NCI-H2081 (cell line): ENCODE measurements at places on chromosomes 16 and 17.

DNA sequence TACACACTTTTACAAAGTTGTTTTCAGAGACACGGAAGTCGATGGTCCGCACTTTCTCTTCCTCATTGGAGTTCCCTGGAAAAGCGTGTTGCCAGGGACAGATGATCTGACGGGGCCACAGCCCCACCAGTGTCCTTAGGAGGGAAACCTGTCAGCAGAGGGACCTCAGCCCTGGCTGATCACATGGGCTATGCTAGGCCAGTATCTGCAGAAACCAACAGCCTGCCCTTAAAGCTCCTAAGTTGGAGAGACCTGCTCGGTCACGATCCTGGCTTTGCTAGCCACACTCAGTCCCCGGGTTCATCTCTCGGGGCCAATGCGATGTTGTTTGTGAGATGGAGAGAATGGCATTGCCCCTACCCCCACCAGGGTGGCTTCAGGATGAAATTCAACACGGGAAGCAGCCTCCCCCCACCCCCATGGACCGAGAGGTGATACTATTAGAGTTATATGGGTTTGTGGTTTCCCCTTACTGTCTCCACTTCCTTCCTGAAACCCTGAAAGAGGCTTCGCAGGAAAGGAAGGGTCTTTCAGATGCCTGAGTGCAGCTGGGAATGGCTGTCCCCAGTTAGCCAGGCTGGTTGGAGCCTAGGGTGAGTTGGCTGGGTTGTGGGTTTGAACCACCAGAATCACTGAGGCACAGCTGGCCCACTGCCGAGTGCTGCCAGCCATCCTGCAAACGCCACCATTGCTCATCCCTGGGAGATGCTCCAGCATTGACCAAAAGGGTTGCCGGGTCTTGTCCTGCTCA lies 16.6 kb downstream of the RMI2 start:
- DNase-seq: no peak

- no peak for DNase-seq
Measured at GRCh38 chr17:17494870-17495535, 1.2 kb downstream of the RASD1 start.

DNA sequence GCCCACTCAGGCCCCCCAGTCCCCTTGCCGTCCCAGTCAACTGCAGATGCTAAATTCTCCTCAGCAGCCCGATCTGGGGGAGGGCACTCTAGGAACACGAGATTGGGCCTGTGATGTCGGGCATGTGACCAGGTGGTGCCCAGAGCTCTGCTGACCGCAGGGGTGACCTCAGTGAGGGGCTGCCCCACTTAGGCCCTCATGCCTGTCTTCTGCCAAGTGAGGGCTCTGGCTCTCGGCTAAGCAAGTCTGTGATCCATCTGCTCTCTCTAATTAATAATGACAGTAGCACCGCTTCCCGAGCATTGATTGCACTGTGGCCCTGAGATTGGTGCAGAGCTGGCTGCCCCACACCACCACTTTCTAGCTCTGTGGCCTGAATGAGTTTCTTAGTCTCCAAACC lies 138.8 kb downstream of the MRM1 start:
- DNase-seq: no peak

DNA sequence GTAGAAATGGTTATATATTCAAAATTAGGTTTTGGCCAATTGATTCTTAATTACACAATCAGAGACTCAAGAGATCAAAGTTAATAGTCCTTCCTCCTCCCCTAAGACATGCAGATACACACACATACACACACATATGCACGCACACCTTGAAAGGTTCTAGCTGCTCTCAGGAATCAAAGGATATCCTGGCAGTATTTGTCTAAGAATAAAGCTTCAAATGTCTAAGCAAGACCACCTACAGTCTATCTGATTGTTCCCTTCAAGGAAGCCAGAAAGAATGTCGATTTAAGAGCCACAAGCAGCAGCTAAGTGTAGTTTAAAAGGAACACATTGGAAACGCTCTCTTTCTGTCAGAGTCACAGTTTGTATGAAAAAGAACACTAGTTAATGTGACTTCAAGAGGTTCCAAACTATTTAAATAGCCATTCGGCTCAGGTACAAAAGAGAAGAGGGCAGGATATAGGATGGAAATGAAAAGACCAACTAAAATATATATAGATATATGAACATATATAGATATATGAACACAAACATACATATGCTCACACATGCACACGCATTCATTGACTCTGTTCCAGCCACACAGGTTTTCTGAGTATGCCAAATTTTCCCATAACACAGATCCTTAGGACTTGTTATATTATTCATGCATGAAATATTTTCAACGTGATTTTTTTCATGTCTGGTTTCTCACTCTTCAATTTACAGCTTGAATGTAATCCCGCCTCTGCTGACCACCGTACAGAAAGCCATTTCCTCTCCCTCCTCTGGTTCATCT lies 79.0 kb downstream of the CDH8 start:
- no peak for DNase-seq

GRCh38 chr16:1494129-1494640 lies 1.0 kb downstream of the TELO2 start:
- peak; percentile 19 for DNase-seq

DNA sequence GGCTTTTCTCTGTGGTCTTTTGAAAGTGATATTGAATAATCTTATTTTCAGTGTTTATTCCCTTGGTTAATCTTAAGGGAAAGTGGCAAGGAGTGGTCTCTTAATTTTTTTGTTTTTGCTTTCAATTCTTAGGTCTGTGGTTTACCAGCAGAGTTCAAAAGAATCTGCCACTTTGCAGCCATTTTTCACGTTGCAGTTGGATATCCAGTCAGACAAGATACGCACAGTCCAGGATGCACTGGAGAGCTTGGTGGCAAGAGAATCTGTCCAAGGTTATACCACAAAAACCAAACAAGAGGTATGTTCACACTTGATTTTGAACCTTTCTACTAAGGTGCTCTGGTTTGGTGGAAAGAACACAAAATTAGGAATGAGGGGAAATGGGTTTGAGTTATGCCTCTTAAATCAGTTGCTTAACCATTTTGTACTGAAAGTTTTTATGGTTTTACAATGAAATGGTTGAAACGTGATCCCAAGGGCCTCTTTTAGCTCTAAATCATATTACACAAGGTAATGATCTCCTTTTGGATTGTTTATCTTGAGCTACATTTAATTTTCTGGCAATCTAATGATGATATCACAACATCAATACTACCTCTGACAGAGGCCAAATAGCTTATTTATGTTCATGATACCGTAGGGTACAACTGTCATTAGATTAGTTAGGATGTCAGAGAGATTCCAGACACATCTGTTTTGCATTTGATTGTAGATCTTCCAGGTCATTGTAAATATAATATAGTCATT lies 51.6 kb upstream of the CRISPLD2 start:
- DNase-seq: no peak

GRCh38 chr17:32285746-32286517 lies 20.3 kb downstream of the RHBDL3 start:
- peak; percentile 25 for DNase-seq

DNA sequence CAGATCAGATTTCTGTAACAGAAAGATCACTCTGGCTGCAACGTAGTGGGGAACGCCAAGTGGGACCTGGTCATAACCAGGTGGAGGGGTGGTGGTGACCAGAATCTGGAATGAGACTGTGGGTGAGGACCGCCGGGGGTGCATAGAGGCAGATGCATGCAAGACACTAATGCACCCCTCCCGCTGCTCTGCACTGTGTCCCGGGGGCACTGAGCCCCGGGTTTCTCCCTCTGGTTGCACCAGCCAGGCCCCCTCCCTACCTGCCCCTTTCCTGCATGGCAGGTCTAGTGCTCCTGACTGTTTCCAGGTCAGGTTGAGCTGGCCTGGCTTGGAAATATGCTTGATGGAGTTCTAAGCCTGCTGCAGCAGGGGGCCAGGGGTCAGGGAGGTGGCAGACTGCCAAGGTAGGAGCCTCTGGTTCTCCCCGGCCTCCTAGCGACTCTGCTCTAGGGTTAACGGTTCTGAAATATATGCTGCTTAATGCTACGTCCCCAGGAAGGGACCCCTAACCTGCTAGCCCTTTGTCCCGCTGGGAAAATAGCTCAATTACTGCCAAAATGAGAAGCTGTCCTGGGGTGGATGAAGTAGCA lies 94.3 kb downstream of the SDK2 start:
- no peak for DNase-seq

DNA sequence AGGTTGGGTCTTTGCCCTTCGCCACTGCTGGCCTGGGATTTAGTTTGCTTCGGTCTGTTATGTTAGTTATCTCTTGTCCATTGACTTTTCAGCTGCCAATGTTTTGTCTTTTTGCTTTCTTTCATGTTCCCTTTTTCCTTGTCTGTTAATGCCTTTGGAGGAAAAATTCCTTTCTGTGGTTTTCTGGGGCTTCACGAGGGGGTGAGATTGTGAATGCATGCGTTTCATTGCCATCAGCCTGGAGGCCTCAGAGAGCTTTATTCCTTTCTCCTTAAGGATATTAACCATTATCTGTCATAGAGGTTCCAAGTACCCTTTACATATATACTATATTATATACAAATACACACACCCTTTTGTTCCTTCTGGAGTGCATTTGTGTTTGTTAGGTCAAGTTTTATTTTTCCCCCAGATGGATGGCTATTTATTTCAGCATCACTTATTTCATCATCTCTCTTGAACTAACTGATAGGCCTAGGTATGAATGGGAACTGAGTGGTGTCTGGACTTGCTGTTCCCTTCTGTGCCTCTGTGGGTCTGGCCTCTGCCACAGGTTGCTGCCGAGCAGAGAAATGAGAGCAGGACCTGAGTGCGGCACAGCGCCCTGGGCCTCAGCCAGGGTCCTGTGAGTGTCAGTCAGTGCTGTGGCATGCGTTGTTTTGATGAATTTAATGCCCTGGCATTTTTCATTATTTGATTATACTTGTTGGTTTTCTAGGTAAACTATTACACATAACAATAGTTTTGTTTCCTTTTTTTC lies 193.4 kb downstream of the LGALS9B start:
- DNase-seq: no peak

DNA sequence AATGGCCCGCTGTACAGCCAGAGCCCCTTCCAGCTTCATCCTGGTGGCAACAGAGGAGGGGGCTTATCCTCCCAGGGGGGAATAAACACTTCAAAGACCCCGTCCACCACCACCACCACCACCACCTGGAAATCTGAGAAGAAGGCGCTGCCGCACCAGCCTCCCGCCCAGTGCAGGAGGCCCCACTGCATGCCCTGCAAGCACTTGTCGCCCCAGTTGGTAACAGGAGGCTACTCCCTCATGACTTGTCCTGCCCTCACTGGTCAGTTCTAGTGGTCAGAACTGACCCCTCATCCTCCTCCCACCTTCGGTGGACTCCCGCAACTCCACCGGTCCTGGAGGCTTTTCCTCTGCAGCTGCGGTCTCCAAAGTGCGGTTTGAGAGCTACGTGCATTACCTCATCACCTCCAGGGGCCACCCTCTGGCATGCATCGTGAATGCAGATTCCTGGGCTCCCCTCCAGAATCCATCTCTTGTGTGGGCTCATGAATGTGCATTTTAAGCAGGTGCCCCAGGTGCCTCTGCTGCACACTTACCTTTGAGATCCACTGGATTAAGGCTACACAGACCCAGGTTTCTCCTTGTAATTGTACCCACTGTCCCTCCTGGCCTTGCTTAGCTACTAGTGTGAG lies 71.8 kb downstream of the SRCIN1 start:
- DNase-seq: no peak

GRCh38 chr17:67132366-67132765 lies 88.0 kb downstream of the CACNG1 start:
- DNase-seq: peak; percentile 88

- no peak for DNase-seq
Measured at GRCh38 chr17:60724647-60725046, 47.0 kb downstream of the BCAS3 start.

- DNase-seq: no peak
Measured at GRCh38 chr17:73634629-73635028, 9.6 kb downstream of the SDK2 start.

- DNase-seq: no peak
Measured at GRCh38 chr17:64331366-64331765, 59.3 kb downstream of the PECAM1 start.

- DNase-seq: peak; percentile 77
Measured at GRCh38 chr17:49557312-49558024, 18.2 kb upstream of the NXPH3 start.

DNA sequence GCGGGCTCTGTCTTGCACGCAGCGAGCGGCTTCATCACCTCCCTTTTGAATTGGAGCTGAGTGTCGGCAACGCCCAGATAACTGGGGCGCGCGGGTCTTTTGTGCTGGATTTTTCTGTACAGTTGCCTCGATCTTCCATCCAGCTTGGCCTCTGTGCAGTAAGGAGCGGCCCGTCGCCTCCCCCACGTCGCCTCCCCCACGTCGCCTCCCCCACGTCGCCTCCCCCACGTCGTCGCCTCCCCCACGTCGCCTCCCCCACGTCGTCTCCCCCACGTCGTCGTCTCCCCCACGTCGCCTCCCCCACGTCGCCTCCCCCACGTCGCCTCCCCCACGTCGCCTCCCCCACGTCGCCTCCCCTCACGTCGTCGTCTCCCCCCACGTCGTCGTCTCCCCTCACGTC lies 15.7 kb upstream of the PRR35 start:
- no peak for DNase-seq

- DNase-seq: no peak
Measured at GRCh38 chr16:49377196-49377755, 3.7 kb downstream of the C16orf78 start.

DNA sequence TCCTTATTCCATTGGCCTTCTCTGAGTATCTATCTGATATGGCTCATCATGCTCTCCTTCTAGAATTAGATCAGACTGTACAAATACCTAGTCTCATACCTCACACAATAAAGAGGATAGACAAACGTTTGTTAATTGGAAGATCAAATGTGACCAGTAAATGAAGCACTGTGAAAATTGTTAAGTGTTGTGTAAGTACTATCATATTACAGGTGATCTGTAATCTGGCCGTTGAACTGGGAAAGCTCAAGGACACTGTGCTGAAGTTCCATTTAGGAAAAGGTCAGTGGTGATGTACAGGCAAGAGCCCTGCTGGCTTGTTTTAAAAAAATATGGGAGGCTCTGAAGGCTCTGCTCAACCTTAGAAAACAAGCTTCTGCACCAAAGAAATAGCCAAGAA lies 38.5 kb upstream of the CORO6 start:
- DNase-seq: peak; percentile 7

DNA sequence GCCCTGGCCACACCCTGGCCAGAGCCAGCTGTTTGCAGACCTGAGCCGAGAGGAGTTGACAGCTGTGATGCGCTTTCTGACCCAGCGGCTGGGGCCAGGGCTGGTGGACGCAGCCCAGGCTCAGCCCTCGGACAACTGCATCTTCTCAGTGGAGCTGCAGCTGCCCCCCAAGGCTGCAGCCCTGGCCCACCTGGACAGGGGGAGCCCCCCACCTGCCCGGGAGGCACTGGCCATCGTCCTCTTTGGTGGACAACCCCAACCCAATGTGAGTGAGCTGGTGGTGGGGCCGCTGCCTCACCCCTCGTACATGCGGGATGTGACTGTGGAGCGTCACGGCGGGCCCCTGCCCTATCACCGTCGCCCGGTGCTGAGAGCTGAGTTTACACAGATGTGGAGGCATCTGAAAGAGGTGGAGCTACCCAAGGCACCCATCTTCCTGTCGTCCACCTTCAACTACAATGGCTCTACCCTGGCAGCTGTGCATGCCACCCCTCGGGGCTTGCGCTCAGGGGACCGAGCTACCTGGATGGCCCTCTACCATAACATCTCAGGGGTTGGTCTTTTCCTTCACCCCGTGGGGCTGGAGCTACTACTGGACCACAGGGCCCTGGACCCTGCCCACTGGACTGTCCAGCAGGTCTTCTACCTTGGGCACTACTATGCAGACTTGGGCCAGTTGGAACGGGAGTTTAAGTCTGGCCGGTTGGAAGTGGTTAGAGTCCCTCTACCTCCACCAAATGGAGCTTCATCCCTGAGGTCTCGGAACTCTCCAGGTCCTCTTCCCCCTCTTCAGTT lies 578 bp downstream of the AOC2 start:
- DNase-seq: no peak

- no peak for DNase-seq
Measured at GRCh38 chr16:66487580-66488275, 60.6 kb downstream of the BEAN1 start.

- DNase-seq: no peak
Measured at GRCh38 chr16:1776991-1777374, 4.0 kb upstream of the MRPS34 start.
